NCI-H524 (cell line): ENCODE measurements at places on chromosomes 12 and 14.
A peak's percentile ranks its signal among the peaks of the same experiment; 100 is the strongest.

- DNase-seq, result peak; percentile 49
Observed at GRCh38 chr12:118103601-118104382, at the start of gene VSIG10. TSS of gene VSIG10 (minus strand) at chr12:118104011. CDS start at chr12:118103671, 340 bp downstream.

GRCh38 chr14:73526036-73526984 lies 10.6 kb upstream of the ACOT1 start:
- no peak for DNase-seq

DNA sequence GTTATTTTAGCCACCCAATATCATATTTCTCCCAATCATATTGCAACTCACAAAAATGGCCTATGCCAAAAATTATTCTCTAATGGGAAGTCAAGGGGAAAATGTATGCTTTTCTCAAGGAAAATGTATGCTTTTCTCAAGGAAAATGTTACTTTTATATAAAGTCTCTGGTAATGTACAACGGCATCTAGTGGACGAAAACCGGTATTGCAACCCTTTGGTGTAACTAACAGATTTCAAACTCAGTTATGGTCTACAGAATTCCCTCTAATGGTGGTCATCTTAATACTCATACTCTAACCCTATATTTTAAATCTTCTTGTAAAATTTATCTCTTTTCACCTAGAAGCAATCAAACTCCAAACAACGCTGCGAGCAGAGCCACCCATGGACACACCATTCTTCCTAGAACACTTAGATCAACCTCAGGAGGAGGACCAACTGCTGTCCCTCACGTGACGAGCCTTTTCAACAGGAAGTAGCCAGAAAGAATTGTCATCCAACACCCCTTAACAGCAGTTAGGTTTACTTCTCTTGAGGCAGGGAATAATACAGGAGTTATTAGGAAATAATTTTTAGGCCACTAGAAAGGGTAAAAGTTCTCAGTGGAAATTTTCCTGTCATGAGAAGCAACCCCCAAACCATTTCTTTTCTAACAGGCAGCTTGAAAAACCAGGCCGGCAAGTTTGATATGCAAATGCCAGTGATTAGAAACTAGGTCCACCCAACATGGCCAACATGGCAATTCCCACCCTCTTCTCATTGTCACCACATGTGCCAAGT lies 20.1 kb downstream of the APOBEC1 start:
- peak; percentile 40 for DNase-seq

GRCh38 chr14:83151571-83151970 lies 1617.9 kb upstream of the SEL1L start:
- peak; percentile 47 for DNase-seq

- DNase-seq, result no peak
Observed at GRCh38 chr12:94109160-94109559, 39.2 kb upstream of the PLXNC1 start.

DNA sequence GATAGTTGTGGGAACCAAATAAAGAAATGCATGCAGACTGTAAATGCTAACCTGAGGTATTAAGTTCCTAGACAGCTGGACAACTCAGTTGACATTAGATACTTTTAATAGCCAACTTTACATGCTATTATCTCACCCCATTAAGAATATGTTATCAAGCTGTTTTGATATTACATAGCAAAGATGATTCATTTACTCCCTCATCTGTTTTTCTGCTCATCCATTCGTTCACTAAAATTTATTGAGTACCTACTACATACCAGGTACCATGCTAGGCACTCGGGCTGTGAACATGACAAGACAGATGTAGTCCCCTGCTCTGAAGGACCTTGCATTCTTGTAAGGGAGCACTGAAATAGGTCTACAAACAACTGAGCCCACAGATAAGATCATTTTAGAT lies 192.4 kb downstream of the DACT1 start:
- peak; percentile 93 for DNase-seq

- no peak for DNase-seq
Observed at GRCh38 chr14:92475451-92476187, 38.0 kb upstream of the RIN3 start.

DNA sequence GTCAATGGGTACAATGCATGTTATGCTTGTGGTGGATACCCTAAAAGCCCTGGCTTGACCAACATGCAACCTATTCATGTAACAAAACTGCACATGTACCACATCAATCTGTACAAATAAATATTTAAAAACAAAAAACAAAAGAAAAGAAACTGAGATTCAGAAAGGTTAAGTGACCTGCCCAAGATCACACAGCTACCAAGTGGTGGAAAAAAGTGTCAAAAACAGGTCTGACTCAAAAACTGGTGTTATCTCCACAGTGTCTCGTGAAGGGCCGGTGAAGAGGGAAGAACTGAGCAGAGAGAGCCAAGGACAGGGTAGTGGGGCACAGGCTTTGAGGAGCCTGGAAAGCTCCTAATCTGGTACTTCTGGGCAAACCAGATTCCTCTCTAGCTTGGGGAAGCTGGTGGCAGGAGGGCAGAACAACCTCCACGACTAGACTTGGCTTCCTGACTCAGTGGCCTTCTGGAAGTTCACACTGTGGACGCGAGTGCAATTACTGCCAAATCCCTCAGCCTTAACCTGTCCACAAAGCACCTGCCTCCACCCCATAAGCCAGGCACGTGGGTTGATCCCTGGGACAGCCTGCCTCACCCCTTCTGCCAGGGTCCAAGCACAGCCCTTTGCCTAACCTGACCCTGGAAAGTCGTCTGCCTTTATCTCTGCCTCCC lies 15.6 kb downstream of the ZBTB39 start:
- no peak for DNase-seq
